ENCODE measurements at places on chromosomes 16 and 17.

GRCh38 chr16:49513040-49513439 lies 139.4 kb downstream of the C16orf78 start:
- H3K4me1 ChIP-seq: no peaks in the 10 kb centered on the region
- H3K4me3 ChIP-seq: no peak overlapping the region
- no peaks in the 10 kb centered on the region for H3K27me3 ChIP-seq
- no peak for DNase-seq
- no peaks in the 10 kb centered on the region for H3K36me3 ChIP-seq
- H3K27ac ChIP-seq: no peak overlapping the region

DNA sequence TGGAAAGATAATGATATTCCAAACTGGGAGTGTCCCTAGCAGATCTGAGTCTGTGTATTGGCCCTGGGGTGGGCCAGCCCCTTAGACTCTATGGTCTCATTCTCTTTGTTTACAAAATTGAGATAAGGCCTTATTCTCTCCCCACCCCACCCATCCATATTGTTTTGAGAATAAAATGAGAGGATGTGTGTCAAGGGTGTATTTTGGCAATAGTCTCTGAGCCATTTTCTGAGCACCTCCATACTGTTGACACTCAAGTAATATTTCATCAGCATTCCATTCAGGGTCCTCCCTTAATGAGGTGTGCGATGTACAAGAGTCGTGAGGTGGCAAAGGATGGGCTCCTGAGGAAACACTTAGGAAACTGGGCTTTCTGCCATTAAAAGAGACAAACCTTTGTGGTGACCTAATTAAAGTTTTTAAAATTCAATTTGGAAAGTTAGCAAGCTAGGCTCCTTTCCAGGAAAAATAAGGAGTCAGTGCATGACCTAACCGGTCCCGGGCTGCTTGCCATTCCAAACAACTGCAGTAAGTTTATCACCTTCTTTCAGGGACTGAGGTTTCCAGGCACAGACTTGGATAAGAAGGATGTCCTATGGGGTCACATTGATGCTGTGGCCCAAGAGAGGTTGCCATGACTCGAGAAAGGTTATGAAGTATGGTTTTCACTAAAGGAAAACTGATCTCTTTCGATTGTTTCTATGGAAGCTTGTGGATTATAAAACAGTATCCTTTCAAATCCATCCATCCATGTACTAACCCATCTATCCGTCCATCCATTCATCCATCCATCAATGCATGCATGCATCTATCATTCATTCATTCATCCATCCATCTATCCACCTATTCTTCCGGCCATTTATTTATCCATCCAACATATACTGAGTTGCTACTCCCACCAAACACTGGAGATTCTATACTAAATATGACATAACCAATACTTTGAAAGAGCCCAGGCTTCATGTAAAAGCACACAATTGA lies 443.3 kb downstream of the UTP18 start:
- no peaks in the 10 kb centered on the region for H3K4me1 ChIP-seq
- DNase-seq: no peak
- H3K27me3 ChIP-seq: no peaks in the 10 kb centered on the region
- H3K27ac ChIP-seq: no peak overlapping the region

DNA sequence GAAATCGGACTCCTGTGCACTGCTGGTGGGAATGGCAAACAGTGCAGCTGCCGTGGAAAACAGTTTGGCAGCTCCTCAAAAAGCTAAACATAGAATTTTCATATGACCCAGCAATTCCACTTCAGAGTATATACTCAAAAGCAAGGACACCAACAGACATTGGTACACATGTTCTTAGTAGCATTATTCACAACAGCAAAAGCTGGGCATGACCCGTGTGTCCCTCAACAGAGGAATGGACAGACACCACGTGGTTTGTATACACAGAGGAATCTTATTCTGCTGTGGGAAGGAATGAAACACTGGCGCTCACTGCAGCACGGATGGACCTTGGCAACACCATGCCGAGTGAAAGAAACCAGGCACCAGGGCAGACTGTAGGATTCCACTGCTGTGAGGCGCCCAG lies 16.0 kb downstream of the NPTX1 start:
- H3K4me1 ChIP-seq: 0 out of 2 replicates have a peak, but pooled peaks cover 2% of the 10 kb centered on the region
- H3K27ac ChIP-seq: no peak overlapping the region
- H3K4me3 ChIP-seq: no peak overlapping the region
- no peaks in the 10 kb centered on the region for H3K36me3 ChIP-seq
- H3K27me3 ChIP-seq: no peaks in the 10 kb centered on the region

DNA sequence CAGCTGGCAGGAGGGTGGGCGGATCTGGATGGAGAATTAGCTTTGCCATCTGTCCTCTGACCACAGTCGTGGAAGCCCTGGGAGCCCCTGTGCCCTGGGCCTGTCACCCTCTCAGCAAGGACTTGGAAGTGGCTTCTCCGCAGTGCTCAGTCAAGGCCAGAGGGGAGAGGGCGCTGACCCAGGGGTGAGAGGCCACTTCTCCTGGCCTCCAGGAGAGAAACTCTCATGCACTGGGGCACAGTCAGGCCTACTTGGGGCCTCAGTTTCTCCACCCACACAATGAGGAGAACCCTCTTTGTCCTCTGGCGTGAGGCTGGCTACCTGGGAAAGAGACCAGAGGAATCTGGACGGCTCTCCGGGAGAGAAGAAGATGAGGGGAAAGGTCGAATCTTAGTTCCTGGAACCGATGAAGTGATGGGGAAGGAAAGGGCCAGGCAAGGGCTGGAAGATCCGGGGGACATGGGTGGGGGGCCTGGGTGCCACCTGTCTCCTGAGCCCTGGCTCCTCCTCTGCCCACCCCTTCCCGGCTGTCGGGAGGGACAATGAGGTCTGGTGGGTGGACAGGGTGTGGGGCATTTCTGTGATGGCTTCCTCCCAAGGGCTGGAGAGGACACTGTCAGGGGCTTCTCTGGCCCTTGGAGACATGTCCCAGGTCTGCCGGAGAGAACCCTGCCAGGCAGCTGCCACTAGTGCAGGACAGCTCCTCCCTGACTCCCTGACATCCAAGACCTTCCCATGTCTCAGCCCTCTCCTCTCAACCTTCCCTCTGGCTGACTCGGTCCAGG lies 9.0 kb upstream of the ARHGAP27 start:
- no peak overlapping the region for H3K27ac ChIP-seq
- peaks cover 6% of the 10 kb centered on the region for H3K4me1 ChIP-seq
- H3K27me3 ChIP-seq: no peaks in the 10 kb centered on the region

GRCh38 chr17:56373981-56374833 lies 219.3 kb upstream of the NOG start:
- H3K27me3 ChIP-seq: no peaks in the 10 kb centered on the region
- no peak overlapping the region for H3K27ac ChIP-seq
- no peaks in the 10 kb centered on the region for H3K4me1 ChIP-seq
- H3K36me3 ChIP-seq: no peaks in the 10 kb centered on the region
- DNase-seq: no peak

GRCh38 chr17:57355090-57355859 lies 99.0 kb downstream of the MSI2 start:
- H3K27me3 ChIP-seq: no peaks in the 10 kb centered on the region
- DNase-seq: no peak
- H3K4me1 ChIP-seq: peaks cover 2% of the 10 kb centered on the region
- no peak overlapping the region for H3K4me3 ChIP-seq
- H3K27ac ChIP-seq: no peak overlapping the region

GRCh38 chr17:10309003-10309974 lies 63.5 kb downstream of the MYH13 start:
- DNase-seq: no peak
- H3K27me3 ChIP-seq: no peaks in the 10 kb centered on the region
- H3K4me1 ChIP-seq: no peaks in the 10 kb centered on the region
- no peak overlapping the region for H3K27ac ChIP-seq
- no peak overlapping the region for H3K4me3 ChIP-seq

- no peaks in the 10 kb centered on the region for H3K4me1 ChIP-seq
- H3K36me3 ChIP-seq: no peaks in the 10 kb centered on the region
- no peak overlapping the region for H3K27ac ChIP-seq
- H3K27me3 ChIP-seq: no peaks in the 10 kb centered on the region
Observed at GRCh38 chr17:4436846-4437245, 3.1 kb downstream of the SPNS3 start.

DNA sequence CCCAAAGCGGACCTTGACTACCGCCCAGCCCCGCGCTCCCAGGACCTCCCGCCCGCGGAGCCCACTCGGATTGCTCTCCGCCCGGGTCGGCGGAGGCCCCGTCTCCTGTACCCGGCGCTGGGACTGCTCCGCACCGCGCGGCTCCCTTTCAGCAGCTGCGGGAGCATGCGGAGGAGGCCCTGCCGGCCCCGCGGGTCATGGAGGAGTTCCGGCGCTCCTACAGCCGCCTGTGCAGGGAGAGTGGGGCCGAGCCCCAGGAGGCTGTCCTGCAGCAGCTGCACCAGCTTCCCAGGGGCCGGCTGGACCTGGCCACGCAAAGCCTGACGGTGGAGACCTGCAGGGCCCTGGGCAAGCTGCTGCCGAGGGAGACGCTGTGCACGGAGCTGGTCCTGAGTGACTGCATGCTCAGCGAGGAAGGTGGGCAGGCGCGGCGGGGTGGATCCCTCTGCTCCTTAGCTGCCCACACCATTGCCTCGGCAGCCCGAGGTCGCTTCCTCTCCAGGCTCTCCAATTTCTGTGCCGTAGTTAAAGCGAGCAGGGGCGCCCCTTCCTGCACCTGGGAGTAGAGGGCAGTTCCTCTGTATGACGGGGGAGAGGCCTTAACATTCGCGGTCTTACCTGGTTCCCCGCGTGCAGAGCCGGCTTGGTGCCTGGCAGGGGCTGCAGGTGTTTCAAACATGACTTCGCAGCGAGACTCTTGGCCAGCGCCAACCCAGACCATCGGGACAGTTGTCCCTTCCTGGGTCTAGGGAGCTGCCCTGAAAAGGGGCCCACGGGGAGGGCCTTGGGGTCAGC lies 539 bp downstream of the LRRC45 start:
- H3K4me1 ChIP-seq: peaks cover 1% of the 10 kb centered on the region
- no peaks in the 10 kb centered on the region for H3K27me3 ChIP-seq
- peak overlapping the region; percentile 64 for H3K4me3 ChIP-seq

GRCh38 chr17:59121901-59122480 lies 15.3 kb upstream of the TRIM37 start:
- H3K4me1 ChIP-seq: no peaks in the 10 kb centered on the region
- H3K27me3 ChIP-seq: no peaks in the 10 kb centered on the region
- DNase-seq: no peak
- H3K27ac ChIP-seq: no peak overlapping the region
- H3K4me3 ChIP-seq: no peak overlapping the region

DNA sequence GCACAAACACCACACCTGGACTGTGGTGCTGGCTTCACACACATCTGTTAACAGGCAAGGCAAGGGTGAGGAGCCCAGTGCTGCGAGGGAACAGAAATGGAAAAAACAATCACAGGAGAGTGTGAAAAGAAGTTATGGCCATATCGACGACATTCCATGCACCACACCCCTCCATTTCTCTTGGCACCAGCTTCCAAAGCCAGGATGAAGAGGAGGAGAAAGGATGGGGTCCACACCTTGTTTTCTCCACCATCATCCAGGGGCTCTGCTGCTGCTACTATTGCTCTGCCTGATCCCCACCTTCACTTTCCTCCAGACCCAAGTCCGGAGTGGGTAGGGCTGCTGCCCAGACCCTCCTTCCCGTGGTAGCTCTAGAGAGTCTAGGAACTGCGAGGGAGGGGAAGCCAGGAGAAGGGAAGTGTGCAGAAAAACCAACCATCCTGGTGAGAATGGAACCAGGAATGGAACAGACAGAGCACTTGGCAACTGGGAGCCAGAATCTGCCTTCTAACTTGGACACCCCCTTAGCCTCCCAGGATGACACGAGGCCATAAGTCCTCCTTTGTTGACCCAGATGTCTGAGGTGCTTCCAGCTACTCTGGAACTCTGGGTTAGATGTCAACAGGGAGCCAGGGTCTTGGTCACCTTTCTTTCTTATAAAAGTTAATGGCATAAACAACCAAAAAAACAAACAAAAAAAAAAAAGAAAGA lies 1.2 kb upstream of the PROCA1 start:
- H3K27me3 ChIP-seq: no peaks in the 10 kb centered on the region
- H3K27ac ChIP-seq: no peak overlapping the region
- H3K4me3 ChIP-seq: no peak overlapping the region
- peaks cover 16% of the 10 kb centered on the region for H3K36me3 ChIP-seq

DNA sequence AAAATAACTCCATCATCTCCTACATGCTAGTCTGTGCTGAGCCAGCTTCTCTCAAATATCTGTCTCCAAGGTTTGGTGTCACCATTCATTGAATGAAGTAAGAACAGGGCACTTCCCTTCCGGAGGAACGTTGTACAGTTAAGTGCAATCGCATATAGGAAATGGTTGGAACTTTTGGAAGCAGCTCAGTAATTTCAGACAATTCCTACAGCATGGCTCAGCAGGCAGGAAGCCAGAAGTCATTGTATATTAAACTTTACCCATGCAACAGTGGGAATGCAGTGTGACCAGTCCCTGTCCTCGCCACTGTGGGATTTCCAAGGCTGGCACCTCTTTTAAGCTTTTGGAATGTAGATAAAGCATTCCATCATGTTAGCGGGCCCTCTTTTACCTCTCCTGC lies 51.1 kb upstream of the MYH2 start:
- 0 out of 2 replicates have a peak, but pooled peaks cover 2% of the 10 kb centered on the region for H3K4me1 ChIP-seq
- H3K27me3 ChIP-seq: no peaks in the 10 kb centered on the region
- no peak for DNase-seq
- no peaks in the 10 kb centered on the region for H3K36me3 ChIP-seq
- H3K27ac ChIP-seq: no peak overlapping the region

- H3K4me3 ChIP-seq: no peak overlapping the region
- H3K27me3 ChIP-seq: no peaks in the 10 kb centered on the region
- no peak for DNase-seq
- H3K36me3 ChIP-seq: no peaks in the 10 kb centered on the region
- no peak overlapping the region for H3K27ac ChIP-seq
Observed at GRCh38 chr16:65271996-65272395, 150.1 kb upstream of the CDH11 start.

GRCh38 chr16:3690980-3691720 lies 26.2 kb downstream of the TRAP1 start:
- 0 out of 2 replicates have a peak, but pooled peaks cover 1% of the 10 kb centered on the region for H3K4me1 ChIP-seq
- H3K27ac ChIP-seq: no peak overlapping the region
- no peaks in the 10 kb centered on the region for H3K27me3 ChIP-seq
- no peak for DNase-seq
- no peak overlapping the region for H3K4me3 ChIP-seq

DNA sequence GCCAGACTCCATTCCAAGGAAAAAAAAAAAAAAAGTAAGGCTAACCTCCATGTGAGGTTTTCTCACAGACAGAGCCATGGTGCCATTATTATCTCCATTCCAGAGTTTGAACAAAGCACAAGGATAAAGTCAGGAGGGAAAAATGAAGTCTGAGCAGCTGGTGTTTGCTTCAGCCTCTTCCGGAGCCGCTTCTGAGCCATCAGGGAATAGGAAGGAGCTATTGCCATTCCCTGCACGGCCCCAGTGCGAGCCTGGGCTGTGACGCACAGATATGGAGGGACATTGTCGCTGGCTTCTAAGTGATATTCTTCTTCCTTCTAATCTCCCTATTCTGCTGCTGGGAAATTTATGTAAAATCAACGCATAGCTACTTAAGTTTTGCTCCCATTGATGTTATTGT lies 69.5 kb upstream of the PIRT start:
- no peaks in the 10 kb centered on the region for H3K36me3 ChIP-seq
- H3K4me3 ChIP-seq: no peak overlapping the region
- no peaks in the 10 kb centered on the region for H3K27me3 ChIP-seq

- no peaks in the 10 kb centered on the region for H3K36me3 ChIP-seq
- H3K4me3 ChIP-seq: no peak overlapping the region
- H3K27me3 ChIP-seq: no peaks in the 10 kb centered on the region
- no peak overlapping the region for H3K27ac ChIP-seq
Observed at GRCh38 chr16:5412731-5413130, 315.1 kb upstream of the EEF2KMT start.

GRCh38 chr17:66948061-66948750 lies 16.3 kb upstream of the CACNG4 start:
- no peak for DNase-seq
- no peaks in the 10 kb centered on the region for H3K27me3 ChIP-seq
- no peak overlapping the region for H3K27ac ChIP-seq
- H3K36me3 ChIP-seq: no peaks in the 10 kb centered on the region
- H3K4me3 ChIP-seq: no peak overlapping the region
